ENCODE measurements at places on chromosomes 3 and 15.

GRCh38 chr3:164048451-164048850 lies 1029.8 kb downstream of the SI start:
- DNase-seq = no peak

DNA sequence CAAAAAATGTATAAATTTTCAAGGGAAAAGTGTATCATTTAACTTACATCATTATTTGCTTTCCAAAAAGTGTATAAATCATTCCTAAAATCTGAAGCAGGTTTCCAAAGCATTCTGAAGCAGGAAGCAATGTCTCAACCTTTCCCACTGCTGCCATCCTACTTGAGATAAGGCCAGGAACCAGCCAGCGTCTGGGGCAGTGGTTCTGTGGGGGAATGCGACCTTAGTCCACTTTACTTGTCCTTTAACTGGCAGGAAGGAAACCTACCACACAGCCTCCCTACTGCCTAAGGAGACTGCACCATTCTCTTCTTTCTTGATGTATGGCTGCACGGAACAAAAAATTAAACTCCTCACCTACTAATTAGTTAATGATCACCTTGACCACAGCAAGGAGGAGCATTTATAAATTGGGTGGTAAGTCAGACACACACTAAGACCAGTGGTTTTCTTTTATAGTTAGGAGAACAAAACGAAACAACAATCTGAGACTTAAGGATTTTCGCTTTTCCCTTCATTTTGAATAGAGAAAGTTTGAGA lies 3.7 kb downstream of the SORD start:
- no peak for DNase-seq

DNA sequence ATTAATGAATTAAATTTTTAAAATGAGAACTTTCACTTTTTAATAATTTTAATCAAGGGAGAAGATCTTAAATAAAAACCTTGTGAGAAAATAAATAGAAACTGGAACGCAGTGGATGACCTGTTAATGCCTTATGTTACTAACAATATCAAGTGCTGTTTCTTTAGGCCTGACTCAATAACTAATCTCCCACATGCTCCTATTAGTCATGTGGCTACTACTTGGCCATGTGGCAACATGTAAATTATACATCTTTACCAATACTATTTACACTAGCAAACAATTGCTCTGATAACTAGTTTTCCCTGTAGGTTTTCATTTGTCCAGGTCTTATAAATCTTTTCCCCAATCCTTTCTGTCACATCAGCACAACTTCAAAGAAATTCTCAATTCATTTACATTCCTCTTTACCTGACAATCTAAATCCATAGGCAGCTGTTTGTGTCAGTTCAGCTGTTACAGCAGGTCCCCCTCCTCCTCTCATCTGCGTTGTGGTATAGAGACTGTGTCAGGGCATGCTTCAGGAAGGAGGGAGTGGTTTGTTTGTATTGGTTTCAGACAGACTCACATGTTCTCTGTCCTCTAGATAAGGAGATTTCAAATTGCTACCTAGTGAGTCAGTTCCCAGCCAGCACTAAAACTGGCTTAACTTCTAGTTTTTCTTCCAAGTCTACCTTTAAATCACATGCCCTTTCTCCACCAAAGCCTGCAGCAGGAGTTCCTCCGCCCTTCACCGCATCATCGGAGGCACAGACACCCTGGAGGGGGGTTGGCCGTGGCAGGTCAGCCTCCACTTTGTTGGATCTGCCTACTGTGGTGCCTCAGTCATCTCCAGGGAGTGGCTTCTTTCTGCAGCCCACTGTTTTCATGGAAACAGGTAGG lies 11.3 kb upstream of the C3orf52 start:
- DNase-seq = peak; percentile 68

GRCh38 chr15:25582886-25583285 lies 144.1 kb upstream of the UBE3A start:
- DNase-seq = no peak

GRCh38 chr3:184611607-184612281 lies 50.2 kb downstream of the EPHB3 start:
- no peak for DNase-seq

GRCh38 chr3:194602669-194603171 lies 30.5 kb downstream of the TMEM44 start:
- DNase-seq = no peak

DNA sequence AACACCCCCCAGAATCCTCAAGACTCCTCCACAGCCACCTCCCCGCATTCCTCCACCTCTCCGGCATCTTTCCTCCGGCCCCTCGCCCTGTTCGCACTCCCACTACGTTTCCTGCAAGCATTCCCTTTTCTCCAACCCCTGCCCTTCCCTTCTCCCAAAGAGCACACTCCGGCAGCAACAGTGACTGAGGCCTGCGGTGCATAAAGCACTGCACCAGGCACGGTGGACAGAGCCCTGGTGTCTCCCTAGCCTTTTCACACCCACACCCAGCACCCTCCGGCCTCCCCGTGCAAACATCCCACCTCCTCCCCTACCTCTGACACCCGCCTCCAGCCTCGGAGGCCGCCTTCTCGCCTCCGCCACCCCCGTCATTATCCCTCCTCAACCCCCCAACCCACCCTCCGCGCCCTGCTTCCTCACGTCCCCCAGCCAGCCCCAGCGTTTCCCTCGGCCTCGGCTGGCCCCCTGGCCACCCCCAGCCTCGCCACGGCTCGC lies 577 bp downstream of the ZNF148 start:
- no peak for DNase-seq

DNA sequence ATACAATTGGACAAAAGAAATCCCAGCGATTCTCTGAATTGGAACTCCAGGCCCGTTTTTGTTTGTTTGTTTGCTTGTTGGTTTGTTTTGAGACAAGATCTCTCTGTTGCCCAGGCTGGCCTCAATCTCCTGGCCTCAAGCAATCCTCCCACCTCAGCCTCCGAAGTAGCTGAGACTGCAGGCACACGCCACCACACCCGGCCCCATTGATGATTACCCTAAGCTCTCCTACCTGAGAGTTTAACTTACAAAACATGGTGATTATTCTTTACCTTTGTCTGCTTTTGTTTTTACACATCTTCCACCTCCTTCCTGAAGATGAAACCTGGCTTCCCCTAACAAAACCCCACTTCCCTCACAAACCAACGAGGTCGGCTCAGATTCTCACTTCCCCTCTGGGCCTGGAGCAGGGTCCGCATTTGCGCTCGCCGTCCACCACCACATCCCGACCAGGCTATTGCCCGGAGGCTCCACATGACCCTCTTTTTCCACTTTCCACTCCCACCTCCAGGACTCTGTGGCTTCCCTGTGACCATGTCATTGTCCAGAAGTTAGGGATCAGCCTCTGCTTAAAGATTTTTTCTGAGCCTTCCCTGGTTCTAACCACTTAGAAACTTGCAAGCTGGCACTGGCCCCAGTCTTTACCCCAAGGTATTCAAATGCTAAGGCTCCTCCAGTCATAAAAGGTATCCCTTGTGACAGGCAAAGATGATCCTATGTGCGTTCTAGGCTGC lies 14.8 kb downstream of the KLHL6 start:
- no peak for DNase-seq

GRCh38 chr15:72585476-72586058 lies 68.9 kb upstream of the GOLGA6B start:
- no peak for DNase-seq

- DNase-seq = no peak
Observed at GRCh38 chr15:48533982-48534381, 111.5 kb downstream of the FBN1 start.

DNA sequence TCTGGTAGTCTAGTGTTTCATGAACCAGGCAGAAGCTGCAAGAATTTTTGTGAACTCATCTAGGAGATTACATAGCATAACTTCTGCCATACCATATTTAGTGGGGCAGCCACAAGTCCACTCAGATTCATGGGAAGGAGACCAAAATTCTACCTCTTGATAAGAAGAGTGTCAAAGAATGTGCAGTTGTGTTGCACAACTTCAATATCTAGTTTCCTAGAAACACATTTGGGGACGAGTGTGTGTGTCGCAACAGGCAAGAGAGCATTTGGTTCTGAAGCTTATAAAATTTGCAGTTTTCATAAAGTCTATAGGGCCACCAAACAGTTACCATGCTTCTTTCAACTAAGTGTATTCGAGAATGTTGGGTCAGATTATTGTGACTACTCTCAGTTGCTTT lies 115.3 kb downstream of the KCNH8 start:
- DNase-seq = no peak

DNA sequence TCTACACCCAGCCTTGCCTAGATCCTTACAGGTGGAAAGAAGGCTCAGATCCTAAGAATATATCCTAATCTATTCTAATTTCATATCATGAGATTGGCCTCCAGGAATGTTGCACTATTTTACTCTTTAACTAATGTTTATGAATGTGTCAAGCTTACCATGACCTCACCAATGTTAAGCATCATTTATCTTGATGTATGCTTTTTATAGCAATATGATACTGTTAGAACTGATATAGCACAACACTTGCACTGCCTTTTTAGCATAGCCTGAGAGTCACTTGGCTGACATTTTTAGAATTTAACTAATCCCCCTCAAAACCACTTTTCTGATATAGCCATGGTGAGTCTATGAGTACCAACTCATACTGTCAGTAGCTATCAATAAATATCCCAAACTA lies 191.5 kb upstream of the NR2F2 start:
- DNase-seq = no peak

DNA sequence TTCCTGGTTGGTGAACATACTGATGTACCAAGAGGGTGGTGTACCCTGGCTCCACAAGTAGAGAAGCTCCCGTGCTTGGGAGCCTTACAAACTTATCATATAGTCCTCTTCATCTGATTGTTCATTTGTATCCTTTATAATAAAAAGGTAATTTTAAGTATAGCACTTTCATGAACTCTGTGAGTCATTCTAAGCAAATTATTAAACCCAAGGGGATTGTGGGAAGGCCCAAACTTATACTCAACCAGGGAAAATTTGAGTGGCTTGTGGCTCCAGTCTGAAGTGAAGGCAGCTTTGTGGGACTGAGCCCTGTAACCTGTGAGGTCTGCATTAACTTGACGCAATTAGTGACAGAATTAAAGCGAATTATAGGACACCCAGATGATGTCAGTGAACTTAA lies 29.0 kb downstream of the TTBK2 start:
- no peak for DNase-seq

DNA sequence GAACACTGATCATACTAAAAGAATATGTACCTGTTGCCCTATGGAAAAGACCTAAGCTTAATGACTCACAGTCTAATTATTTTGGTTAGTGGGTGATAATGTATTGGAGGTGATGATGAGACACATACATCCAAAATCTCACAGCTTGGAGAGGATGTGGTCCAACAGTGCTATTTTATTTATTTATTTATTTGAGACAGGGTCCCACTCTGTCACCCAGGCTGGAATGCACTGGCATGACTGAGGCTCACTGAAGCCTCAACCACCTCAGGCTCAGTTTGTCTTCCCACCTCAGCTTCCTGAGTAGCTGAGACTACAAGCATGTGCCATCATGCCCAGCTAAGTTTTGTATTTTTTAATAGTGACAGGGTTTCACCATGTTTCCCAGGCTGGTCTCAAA lies 35.0 kb downstream of the LPP start:
- DNase-seq = no peak

GRCh38 chr3:190877925-190878324 lies 15.4 kb upstream of the GMNC start:
- DNase-seq = no peak

- no peak for DNase-seq
Observed at GRCh38 chr3:57983734-57984518, 24.3 kb upstream of the FLNB start.

- no peak for DNase-seq
Observed at GRCh38 chr3:120769436-120769835, 26.9 kb downstream of the GTF2E1 start.

DNA sequence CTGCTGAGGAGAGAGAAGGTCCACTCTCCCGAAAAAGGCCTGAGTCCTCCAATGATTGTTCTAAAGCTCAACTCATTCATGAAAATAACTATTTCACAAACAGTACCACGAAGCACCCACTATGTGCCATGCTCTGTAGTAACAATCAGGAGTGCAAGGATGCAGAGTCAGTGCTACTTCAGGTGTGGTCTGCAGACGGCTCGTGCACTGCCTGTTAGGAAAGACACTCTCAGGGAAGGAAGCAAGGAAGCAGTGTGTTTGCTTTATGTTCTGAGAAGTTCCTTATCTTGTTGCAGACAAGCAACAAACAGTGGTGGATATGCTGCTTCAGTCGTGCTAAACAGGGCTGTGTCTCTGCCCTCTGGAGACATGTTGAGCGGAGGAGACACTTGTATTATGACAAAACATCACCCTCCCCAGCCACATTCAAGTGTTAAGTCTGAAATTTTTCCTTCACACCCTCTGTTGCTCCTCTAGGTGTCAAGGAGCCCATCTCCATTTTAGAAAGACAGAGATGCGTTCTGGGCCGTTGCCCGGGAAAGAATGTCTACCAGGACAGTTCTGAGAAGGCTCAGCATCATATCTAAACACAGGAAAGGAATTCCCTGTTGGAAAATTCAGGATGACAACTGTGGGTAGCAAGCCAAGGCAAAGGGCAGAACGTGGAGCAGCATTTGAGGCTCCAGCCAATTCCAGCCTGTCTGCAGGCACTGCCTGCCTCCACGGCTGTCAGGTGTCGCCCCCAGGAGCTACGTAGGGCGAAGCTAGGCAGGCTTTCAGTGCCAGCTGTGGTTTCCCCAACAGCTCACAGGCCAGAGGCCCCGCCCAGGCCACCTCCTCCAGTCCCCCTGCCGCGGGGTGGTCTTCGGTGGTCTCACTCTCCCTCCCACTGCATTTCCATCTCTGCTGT lies 13.4 kb upstream of the ATP10A start:
- DNase-seq = no peak

GRCh38 chr3:186216900-186217819 lies 108.3 kb upstream of the ETV5 start:
- DNase-seq = no peak

DNA sequence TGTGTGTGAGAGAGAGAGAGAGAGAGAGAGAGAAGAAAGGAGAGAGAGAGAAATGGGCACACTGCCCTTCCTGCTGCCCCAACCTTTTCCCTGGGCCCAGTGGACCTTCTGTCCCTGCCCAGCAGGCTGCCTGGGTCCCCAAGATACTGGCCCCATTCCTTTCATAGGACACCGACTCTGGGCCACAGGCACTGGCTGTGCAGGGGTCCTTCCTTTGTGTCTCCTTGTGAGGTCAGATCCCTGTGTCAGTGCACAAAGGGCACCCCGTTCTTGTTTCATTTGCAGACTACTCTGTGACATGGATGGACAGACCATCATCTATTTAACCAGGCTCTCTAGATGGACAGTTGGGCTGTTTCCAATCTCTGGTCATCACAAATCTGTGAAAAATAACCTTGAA lies 21.3 kb upstream of the KLF13 start:
- DNase-seq = no peak

GRCh38 chr3:41629072-41629471 lies 332.8 kb downstream of the ULK4 start:
- no peak for DNase-seq

DNA sequence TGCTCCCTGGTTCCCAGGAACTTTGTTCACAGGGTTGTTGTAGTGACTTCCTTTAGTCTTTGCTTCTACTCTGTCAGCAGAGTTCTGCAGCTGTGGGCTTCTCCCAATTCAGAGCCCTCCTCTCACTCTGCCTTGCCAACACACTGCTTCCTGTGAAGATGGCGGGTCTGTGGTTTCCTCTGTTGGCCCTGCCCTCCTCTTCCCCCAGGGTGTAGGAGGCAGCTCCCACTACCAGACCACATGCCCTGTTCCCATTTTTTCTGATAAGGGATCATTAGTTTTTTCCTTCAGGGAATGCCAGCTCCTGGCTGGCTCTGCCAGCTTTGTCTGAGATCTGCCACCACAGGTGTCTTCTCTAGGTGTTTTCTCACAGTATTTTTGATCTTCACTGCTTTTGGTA lies 12.7 kb downstream of the SPSB4 start:
- DNase-seq = no peak

Measured in NCI-H345 (cell line).